ENCODE measurements at places on chromosomes 7 and 10.

DNA sequence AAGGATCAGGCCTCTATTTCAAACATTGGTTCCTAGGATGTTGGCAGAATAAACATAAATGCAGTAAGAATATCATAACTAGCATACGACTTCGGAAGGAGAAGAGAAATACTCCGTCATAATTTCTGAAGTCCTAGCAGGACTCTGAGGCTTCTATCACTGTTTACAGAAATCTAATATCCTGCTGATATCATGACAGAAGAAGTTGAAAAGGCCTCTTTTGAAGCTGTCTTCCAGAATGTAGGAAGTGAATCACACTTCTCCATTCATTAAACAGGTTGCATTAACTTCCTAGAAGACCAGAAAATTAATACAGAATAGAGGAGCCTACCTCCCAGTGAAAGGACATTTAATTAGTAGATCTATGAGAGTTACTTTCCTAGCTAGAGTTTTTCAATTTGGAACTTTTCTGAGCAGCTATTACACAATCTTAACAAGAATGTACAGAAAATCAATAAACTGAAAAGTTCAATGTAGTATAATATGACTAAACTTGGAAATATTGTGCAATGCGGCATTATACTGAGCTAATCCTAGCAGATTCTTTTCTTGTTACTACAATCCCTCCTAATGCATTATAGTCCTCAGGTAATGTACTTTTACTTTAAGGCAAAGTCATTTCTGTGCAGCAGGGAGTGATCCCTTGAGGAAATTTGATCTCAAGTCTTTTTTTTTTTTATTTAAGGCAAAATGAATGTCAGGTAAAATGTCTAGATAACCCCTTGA lies 622.6 kb upstream of the CELF2 start:
- no peak for DNase-seq

- DNase-seq, result no peak
These were observed 294.3 kb downstream of the MAGI2 start for GRCh38 chr7:79159040-79159664.

DNA sequence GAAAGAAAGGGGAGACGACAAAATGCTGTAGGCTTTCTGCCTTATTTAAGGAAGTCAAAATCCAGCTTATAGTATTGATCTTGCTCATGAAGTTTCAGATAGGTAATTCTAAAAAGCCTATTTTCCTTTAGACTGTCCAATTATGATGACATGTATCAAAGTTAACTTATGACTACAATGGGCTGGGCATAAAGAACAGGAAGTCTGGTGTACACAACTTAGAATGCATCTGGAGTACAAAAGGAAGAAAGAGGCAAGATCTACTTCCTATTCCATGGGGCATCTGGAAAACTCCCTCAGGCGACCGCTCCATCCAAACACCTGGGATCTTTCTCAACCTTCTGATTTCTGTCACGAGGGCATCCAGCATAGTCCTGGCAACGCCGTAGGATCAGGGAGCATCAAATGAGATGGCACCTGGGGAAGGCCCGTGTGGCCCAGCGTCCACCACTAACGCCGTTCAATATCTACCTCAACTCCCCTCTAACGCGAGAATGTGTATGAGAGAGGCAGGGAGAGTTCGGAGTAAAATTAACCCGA lies 512 bp downstream of the FAM24B start:
- DNase-seq, result no peak

- no peak for DNase-seq
These were observed 30.4 kb downstream of the PPP1R3C start for GRCh38 chr10:91602449-91602848.

- no peak for DNase-seq
These were observed 13.5 kb downstream of the AHR start for GRCh38 chr7:17311952-17312351.

DNA sequence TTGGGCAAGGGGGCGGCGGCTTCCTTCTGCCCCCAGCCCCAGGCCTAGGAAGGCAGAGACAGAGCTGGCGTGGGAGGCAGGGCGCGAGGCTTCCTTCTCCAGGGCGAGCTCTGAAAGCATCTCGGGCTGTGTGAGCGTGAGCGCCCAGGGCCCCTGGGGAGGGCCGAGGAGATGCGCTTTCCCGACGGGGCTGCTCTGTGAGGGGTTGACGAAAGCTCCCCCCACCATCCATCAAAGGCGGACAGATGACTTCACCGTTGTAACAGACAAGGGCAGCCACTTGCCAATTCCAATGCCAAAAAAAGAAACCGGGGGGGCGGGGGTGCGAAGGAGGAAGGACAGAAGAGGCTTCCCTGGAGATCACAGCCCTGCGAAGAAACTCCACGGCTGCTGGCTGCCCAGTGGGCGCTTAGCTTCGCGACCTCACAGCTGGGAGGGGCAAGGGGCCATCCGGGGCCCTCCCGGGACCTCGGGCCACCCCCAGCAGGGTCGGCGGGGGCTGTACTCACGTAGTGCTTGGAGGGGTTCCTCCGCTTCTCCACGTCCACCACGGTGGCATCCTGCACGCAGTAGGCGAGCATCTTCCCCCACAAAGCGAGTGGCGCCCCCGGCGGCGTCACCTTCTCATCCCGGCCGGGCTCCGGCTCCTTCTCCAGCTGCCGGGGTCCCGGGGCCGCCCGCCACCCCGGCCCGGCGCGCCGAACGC lies 537 bp downstream of the SH3PXD2A start:
- no peak for DNase-seq

DNA sequence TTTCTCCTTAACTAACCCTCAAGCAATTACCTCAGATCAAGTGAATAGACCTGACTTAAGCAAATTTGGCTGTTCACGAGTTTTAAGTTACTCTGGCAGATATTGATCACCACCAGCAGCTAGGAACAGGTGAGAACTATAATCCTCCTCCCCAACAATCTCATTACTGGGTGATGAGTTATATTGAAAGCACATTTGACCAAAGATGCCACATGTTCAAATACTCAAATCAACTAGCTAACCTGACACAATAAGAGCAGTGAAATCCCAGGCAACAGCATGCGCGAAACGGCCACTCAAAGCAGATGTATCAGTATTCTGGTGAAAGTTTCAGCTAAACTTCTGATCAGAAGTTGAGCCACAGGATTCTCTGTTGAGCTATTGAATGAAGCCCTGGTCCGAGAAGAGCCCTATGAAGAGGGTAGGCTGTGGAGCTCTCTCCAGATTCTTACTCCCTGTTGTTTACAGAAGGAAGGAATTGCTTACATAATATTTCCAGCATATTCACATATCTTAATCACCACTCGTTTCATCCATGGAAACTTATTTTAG lies 52.6 kb downstream of the CAV1 start:
- DNase-seq, result no peak

GRCh38 chr10:30550967-30551815 lies 78.4 kb downstream of the LYZL2 start:
- DNase-seq, result no peak

- peak; percentile 59 for DNase-seq
These were observed 789 bp downstream of the PDGFA start for GRCh38 chr7:518630-519483.

GRCh38 chr10:102347236-102347828 lies 48.2 kb upstream of the NFKB2 start:
- DNase-seq, result no peak

Measured in lower leg skin (tissue), 4 donors.